H1 (cell line): ENCODE measurements at places on chromosomes 1 and 21. TPM values are rescaled to one million over a fixed set of nuclear protein-coding genes. Genes with fewer than 3 reads are reported as not detected.

DNA sequence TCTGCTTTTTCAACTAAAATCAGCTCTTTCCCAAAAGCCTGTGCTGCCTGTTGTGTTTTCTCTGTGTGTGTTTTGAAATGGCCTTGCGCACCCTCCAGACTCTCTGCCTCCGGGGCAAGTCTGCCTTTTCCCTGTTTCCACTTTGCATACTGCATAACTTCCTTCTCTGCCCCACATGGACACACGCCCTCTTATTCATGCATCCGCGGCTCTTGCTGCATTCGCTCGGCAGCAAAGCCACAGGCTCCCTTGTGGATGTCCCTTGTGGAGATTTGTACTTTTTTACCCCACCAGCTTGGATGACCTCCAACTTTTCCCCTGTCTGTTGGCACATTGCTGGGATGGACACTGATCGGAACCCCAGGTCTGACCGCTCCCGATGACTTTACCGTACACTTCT is 147.6 kb downstream of the ADSS2 start:
- DNase-seq = no peak

DNA sequence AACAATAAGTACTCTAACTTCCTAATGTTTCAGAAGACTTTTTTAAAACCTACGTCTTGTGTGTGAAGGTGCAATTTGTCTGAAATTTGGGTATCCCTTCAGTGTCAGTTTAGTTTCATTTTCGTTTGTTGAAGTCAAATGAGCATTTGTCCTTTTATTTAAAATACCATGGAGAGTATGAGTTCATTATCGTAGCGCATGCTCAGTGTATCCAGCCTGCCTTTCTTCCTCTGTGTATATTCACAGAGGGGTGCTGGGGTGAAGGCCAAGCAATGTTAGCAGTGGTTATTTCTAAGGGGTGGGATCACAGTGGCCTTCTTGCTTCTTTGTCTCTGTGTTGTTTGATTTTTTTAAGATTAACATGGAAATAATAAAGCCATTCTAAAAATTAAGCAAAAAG is 43.2 kb downstream of the CNN3 start:
- no peak for DNase-seq

DNA sequence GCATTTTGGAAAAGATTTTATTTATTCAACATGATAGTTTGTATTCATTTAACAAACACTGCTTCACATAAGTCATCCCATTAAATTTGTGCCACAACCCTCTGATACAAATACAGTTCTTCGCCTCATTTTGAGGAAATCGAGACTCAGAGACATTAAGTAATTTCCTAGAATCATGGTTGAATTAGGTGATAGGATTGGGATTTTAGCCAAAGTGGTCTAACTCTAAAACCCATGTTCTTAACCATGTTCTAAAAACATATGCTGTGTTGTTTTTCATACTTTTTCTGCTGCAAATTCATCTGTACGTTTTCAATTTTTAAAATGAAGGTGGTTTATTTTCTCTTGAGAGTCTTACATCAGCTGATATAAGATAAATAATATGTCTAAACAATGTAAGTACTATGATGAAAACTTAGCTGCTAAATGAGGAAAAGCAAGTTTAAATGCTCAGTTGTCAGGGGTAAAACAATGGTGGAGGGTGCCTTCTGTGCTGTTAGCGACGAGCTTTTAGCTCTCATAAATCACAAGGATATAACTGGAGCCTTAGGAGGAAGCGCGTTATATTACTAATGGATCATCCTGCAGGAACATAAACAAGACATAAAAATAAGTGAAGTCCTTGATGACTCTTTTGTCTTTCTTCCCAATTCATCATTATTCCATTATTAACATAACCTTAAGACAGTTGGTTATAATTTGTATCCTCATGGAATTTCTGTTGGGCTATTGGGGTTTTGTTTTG is 97.7 kb downstream of the CACHD1 start:
- DNase-seq = no peak

DNA sequence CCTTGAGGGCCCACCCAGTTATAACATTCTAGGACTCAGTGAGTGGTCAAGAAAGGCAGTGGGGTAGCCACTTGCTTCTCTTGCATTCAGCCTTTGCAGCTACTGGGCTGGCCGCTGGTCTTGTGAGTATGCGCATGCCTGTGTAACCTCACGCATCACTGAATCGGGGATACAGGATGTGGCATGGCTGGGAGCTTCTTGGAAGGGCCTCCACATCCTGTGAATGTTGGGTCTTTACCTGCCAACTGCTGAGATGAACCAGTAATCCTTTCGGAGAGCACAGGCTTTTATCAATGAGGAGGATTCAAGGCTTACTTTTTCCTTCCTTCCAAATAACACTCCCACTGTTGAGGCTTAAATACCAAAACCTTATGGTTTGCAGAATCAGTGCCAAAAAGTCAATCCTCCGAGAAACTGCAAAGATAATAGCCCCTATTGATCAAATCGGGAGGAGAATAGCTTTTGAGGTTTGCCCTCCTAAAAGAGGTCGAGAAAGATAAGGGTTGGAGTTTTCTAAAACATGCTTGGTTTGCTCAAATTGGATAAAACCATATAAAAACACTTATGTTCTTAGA is 198.9 kb upstream of the UBE2U start:
- no peak for DNase-seq

GRCh38 chr1:52416811-52417210 is 12.4 kb downstream of the PRPF38A start:
- DNase-seq = no peak

Gene LDLRAD1
- total RNA-seq = not detected in 2 replicates

Gene HSD11B1
- total RNA-seq = not detected in 2 replicates

GRCh38 chr21:32328595-32328994 is 29.9 kb downstream of the MRAP start:
- DNase-seq = no peak

Gene FCRL1
- not detected in 2 replicates for total RNA-seq

Gene MTF2
- total RNA-seq = 101 and 102 TPM in 2 replicates

- DNase-seq = no peak
These were observed 6.0 kb upstream of the SMIM12 start for GRCh38 chr1:34865573-34865972.

DNA sequence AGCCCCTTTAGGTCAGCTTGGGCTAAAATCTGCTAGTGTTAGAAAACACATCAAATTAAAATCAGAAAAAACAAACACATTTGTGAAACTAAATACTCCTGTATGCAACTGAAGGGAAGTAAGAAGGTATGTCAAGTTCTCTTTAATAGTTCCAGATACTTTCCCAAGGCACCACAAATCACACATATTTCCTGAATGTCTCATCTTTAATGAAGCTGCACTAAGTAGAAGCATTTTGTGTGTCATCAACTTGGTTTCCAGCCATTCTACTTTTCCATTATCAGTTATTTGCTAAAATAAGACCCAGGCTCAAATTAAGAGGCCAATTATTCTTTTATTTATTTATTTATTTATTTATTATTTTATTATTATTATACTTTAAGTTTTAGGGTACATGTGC is 34.7 kb downstream of the CRB1 start:
- no peak for DNase-seq

GRCh38 chr21:41584603-41585176 is 76.7 kb upstream of the TMPRSS2 start:
- DNase-seq = no peak

DNA sequence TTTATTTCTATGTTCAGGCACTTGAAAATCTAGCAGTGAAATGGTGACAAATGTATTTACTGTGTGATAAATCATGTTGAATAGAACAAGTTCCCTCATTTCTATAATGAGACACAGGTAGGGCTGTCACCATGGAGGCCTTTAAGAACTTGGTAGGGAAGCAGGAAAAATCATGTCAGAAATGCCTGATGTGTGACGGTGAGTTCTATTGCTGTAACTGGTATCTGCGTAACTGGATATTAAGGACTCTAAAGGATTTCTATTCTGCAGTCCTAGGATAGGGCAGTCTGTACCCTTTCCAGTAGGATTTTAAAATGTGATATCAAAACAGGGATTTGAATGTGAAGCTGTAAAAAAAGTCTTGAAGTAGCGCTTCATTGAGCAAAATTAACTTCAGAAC is 15.5 kb downstream of the ACTN2 start:
- DNase-seq = no peak

Gene DIO1
- not detected in 2 replicates for total RNA-seq

DNA sequence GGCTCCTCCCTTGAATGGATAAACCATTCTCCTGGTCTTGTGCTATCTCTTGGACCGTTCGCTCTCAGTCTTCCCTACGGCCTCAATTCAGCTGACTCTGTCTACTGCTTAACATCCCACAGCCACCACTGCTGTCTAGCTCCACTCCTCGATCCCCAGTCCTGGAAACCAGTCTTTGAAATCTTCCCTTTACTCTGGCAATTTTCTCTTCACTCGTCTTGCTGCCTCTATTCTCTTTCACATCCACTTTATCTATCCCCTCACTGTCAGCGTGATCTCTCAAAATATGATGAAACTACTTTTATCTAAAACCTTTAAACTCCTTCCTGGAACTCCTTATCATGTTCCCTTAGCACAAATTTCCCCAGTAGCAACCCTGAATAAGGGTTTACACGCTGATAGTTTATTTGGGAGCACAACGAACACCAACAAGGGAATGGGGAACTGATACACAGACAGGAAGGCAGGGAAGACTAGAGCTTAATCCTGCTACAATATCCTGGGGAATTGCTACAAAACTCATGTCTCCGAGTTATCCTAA is 131.6 kb upstream of the SAMSN1 start:
- DNase-seq = no peak

Gene FMO3
- total RNA-seq = not detected in 2 replicates

- no peak for DNase-seq
These were observed 56.1 kb downstream of the ATP2B4 start for GRCh38 chr1:203682473-203683383.

DNA sequence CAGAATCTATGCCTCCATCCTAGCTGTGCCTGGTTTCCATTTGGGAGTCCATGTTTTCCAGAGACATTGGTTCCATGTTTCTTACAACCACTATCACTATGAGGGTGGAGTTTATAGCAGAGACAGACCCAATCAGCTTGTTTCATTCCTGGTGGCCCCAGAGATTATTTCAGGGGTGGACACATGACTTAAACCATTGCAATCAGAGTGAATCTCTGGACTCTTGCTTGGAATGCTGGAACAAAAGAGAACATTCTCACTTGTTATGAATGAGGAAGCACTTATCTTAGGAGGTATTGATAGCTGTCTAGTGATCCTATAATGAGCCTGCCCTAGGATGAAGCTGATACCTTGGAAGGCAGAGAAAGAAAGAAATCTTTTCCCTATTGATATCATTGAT is 250.3 kb downstream of the ATG4C start:
- DNase-seq = no peak

Gene GNAT2
- total RNA-seq = not detected in 2 replicates

- no peak for DNase-seq
These were observed 430.6 kb downstream of the KIF26B start for GRCh38 chr1:245585252-245585959.

- no peak for DNase-seq
These were observed 14.0 kb downstream of the AGRN start for GRCh38 chr1:1033731-1034438.

- peak; percentile 88 for DNase-seq
These were observed 1.3 kb downstream of the CNN3 start for GRCh38 chr1:94925561-94926125.

Gene FAM72C
- total RNA-seq = 6.1 and 6.3 TPM in 2 replicates

DNA sequence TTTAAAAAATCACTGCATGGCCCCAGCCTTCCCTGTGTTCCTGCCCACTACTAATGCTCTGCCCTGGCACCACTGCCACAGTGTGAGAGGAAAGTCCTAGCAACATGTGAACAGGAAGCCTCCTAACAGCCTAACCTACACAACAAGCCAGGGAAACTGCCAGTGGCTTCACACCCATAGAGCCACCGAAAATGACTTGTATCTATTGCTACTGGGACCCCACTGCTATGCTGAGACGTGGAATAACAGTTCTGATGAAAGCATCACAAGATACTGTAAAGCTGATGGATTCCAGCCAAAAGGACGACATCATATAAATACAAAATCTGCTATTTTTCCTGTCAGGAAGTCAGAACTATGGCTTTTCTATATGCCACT is 74.9 kb downstream of the JAK1 start:
- no peak for DNase-seq

DNA sequence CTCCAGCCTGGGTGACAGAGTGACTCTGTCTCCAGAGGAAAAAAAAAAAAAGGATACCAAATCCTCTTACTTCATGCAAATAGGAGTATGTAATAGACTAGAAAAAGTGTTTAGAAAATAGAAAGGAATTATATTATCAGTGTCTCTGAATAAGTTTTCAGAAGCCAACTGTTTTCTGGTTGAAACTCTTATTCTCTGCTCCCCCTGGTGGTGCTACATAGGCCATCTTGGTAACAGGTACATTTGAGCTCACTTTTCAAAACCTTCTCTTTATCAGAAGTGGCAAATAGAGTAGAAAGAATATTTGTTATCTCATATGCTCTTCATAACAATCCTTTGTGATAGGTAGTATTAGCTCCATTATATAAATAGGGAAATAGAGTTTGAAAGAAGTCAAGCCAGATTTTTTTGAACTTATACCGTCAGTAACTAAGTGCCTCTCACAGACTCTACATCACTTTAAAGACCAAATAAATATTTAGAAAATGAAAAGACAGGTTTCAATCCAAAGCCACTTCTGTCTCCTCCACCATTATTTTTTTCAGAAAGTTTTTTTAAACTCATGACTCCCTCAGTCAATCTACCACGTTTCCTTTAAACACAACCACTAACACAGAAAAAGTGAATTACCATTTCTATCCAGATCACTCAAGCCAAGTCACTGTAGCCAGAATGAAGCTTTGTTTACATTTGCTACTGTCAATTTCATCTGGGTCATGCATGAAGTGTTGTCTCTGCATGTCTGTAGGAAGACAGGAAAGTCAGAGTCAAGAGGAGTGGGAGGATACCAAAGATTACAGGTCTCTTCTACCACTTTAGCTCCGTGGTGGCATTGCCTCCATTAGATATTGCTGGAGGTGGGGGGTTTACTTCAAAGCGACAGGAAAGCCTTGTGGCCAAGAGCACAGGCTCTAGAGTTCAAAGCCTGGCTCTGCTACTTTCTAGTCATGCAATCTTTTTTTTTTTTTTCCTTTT is 45.6 kb downstream of the IL23R start:
- no peak for DNase-seq

GRCh38 chr1:175935566-175936115 is 192.2 kb upstream of the TNR start:
- no peak for DNase-seq

DNA sequence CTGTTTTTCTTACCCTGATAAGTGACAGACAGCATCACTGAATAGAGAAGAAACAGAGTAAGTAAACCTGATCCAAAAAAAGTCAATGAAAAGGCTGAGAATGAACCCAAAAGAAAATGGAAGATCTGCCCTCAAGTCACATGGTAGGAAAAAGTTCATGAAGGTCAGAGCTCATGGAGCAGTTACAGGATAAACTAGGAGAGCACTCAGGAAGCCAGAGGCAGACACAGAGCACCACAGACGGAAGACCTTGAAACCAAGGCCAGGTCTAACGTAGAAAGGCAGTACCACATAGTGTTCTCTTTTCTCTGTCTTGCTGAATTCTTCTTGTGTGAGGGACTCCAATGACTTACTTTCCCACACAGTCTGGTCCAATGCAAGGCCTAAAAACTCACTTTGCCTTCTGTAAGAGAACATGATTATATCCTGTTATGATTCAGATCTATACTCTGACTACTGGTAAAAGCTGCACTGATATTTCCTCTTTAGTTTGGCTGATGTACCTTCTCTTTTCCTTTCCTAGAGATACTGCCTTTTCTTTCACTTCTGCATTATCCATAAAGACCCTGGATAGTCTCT is 40.8 kb downstream of the RTCA start:
- DNase-seq = no peak

Gene KIAA1614
- total RNA-seq = 2.6 and 3.1 TPM in 2 replicates
